ENCODE measurements at places on chromosomes 5 and 9.

GRCh38 chr9:18229992-18230676, 243.8 kb upstream of the ADAMTSL1 start:
- no peak for DNase-seq

DNA sequence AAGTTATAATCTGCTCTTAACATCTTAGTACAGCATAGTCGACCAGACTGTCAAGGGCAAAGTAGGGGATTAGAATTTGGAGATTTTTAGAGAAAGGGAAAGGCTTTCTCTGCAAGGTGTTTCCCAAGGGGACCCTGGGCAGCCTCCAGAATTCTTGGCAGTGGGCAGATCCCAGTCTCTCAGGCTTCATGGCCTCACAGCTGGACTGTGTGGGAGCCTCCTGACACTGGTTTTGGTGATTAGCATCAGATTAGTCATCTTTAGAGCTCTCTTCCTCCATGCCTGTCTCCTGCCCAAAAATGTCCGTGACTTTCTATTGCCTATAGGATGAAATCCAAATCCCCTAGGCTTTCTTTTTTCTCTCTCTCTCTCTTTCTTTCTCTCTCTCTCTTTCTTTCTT, 370.7 kb downstream of the ZSWIM6 start:
- DNase-seq = no peak

- no peak for DNase-seq
Measured at GRCh38 chr9:98944057-98944733, 488 bp downstream of the COL15A1 start.

- DNase-seq = no peak
Measured at GRCh38 chr9:136154943-136155342, 36.3 kb upstream of the TMEM250 start.

DNA sequence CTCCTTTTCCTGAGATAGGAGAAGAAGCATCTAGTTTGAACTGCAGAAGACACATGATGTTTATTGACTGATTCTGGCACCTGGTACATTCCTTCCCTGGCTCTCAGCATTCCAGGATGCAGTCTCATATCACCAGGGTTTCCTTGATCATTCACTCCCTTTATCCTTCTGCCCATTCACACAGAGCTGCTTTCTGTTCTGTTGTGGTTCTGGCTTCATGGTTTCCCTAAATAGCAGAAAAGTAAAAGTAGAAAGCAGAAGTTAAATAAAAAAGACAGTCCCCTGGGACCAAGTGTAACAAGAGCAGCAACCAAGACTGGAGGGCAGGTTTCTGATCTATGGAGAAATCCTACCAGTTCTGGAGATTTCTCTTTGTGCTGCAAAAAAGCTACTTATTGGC, 3.2 kb downstream of the IFNA8 start:
- DNase-seq = no peak

- DNase-seq = no peak
Measured at GRCh38 chr9:106038266-106039001, 344.1 kb downstream of the TMEM38B start.

DNA sequence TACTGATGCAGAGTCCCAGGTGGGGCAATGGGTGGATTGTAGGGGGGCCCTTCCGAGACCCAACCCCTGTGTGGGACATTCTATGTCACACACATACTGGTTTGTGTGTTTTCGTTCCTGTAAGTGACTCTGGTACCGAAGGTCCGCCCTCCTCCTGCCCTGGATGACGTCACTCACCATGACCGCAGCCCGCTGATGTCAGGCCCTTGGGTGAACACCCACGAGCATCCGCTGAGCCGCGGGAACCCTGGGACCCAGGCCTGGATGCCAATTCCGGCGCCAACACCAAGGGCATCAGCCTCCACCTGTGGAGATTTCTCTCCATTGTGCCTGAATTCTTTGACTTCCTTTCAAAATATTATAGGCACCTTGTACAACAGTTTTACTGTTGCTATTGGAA, 184.3 kb downstream of the MTRR start:
- DNase-seq = no peak

- DNase-seq = no peak
Measured at GRCh38 chr5:68845131-68845530, 248.7 kb upstream of the SLC30A5 start.

GRCh38 chr5:132066871-132067270, 6.4 kb downstream of the IL3 start:
- DNase-seq = no peak

- peak; percentile 39 for DNase-seq
Measured at GRCh38 chr5:14445576-14446290, 135.9 kb upstream of the OTULINL start.
